Placental pericyte (primary cell): ENCODE measurements at places on chromosomes 5 and 9. TPM values are rescaled to one million over a fixed set of nuclear protein-coding genes. Genes with fewer than 3 reads are reported as not detected.

The KIAA1191 gene
- total RNA-seq = 72.9 and 126 TPM in 2 replicates

The PPIC gene
- total RNA-seq = 18.3 and 37.0 TPM in 2 replicates

The APBA1 gene
- 3.5 and 9.2 TPM in 2 replicates for total RNA-seq

The PDE6A gene
- not detected in 2 replicates for total RNA-seq

The OLFM1 gene
- 0.14 and 0.44 TPM in 2 replicates for total RNA-seq

The DMGDH gene
- 1.3 and 1.5 TPM in 2 replicates for total RNA-seq

The SPOUT1 gene
- total RNA-seq = 11.2 and 40.4 TPM in 2 replicates

The CTNND2 gene
- total RNA-seq = not detected in 2 replicates

The FST gene
- 70.2 and 72.0 TPM in 2 replicates for total RNA-seq

The SEMA6A gene
- 1.1 TPM in 2 replicates for total RNA-seq

The PCDHGA2 gene
- 2.0 and 6.3 TPM in 2 replicates for total RNA-seq

The COL15A1 gene
- 5.4 and 108 TPM in 2 replicates for total RNA-seq

The SV2C gene
- total RNA-seq = not detected in 2 replicates

The DAB2 gene
- 69.9 and 132 TPM in 2 replicates for total RNA-seq

The HAUS6 gene
- 10.7 and 26.2 TPM in 2 replicates for total RNA-seq

The CORO2A gene
- 0.44 and 1.1 TPM in 2 replicates for total RNA-seq

The FAT2 gene
- total RNA-seq = under 0.01 TPM in 1 of 2 replicates, not detected in the other

The SERF1A gene
- total RNA-seq = 1.8 and 4.2 TPM in 2 replicates

The SMIM33 gene
- total RNA-seq = under 0.01 TPM in 1 of 2 replicates, not detected in the other

The ENG gene
- 47.7 and 72.3 TPM in 2 replicates for total RNA-seq

The LPAR1 gene
- total RNA-seq = 102 and 145 TPM in 2 replicates

The SYNPO gene
- total RNA-seq = 7.9 and 9.3 TPM in 2 replicates

The TSSK1B gene
- total RNA-seq = 0.57 and 0.66 TPM in 2 replicates

The FRRS1L gene
- total RNA-seq = not detected in 2 replicates

The RANBP17 gene
- total RNA-seq = 13.6 and 42.2 TPM in 2 replicates
